ENCODE measurements at places on chromosomes 16 and 17. TPM values are rescaled to one million over a fixed set of nuclear protein-coding genes. Genes with fewer than 3 reads are reported as not detected.

GRCh38 chr16:9260666-9261065 is 169.2 kb downstream of the HAPSTR1 start:
- peak; percentile 14 for DNase-seq

DNA sequence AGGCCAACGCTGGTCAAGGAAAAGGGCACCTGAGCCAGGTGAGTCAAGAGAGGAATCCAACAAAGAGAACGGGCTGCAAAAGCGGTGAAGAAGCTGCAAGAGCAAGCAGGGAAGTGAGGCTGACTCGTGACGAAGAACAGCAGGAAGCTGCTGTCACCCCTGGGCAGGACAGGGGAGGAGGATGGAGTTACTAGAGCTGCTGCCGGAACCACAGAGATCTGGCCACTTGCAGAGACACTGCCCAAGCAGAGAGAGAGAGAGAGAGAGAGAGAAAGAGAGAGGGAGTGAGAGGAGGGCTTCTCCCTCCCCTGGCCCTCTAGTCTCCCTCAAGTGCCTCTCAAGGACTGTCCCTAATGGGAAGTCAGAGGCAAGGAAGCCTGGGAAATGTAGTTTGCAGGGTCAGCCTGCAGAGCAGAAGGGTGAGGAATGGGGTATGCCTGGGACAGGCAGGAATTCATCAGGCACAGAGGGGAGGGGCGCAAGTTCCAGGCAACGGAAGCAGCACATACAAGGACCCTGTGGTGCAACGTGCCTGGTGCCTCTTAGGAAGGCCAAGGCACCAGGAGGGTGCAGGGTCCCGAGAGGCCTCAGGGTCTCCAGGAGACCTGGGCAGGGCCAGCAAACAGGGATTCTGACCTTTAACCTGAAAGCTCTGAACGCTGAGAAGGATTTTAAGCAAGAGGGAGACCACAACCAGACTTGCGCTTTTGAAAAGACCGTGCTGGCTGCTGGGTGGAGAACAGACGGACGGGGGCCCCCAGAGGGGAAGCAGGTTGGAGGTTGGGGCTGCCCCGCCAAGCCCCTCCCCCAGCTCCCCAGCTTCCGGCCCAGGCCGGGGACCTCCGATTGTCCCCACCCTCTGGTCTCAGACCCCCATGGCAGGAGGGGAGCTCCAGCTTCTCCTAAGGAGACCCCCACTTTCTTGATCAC is 45.8 kb upstream of the CIBAR2 start:
- peak; percentile 80 for DNase-seq

DNA sequence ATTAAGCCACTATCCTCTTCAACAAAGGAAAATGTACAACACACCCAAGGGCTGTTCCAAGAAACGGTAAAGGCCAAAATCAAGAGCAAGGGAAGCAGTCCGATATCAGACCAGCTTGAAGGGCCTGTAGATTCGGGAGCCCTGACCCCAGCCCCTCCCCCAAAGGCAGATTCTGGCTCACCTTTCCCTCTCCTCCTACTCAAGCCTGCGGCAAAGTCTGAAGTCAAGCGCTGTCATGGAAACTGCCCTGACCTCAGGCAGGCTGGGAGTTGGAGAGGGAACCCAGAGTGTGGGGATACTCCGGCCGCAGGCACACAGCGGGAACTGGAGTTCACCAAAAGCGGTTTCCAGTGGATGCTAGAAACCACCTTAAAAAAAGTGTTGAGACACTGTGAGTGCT is 1.8 kb downstream of the ALYREF start:
- no peak for DNase-seq

DNA sequence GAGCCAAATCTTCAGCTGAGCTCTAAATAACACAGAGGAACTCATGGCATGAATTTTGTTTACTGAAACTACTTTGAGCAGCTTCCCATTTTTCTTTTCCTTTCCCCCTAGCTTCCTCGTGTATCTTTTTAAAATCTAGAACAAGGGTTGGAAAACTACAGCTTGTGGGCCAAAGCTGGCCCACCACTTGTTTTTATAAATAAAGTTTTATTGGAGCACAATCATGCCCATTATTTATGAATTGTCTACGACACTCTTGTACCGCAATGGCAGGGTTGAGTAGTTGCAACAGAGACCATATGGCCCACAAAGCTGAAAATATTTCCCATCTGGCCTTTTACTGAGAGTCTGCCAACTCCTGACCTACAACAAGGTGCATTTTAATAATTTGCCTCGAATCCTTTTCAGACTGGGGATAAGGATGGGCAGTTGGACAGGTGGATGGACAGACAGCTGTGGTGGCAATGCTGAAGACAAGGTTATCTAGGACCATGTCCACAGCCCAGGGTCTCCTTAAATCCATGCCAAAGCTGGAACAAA is 87.7 kb downstream of the RMI2 start:
- no peak for DNase-seq

- no peak for DNase-seq
These were observed 19.4 kb downstream of the LYRM9 start for GRCh38 chr17:27873746-27874145.

- DNase-seq: no peak
These were observed 20.7 kb upstream of the GLG1 start for GRCh38 chr16:74627506-74628220.

The ABCC11 gene
- polyA plus RNA-seq: 0.21 TPM

The SLC52A1 gene
- 3.2 TPM for polyA plus RNA-seq
